ENCODE measurements at places on chromosomes 5 and 9.

GRCh38 chr5:59637884-59638580 lies 255.5 kb downstream of the PDE4D start:
- DNase-seq = no peak

DNA sequence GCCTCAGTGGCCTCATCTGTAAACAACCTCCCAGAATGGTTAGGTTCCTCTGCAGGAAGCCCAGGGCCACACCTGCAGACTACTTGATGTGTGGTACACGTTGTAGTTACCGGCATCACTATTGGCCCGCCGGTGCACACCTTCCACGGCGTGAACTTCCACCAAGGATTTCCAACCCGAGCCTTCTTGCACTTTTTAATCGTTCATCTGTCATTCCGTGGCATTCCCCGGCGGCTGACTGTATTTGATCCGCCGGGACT lies 5.3 kb upstream of the TRIM41 start:
- DNase-seq = peak; percentile 51

- DNase-seq = peak; percentile 21
Measured at GRCh38 chr5:10424124-10424731, 17.5 kb upstream of the ROPN1L start.

DNA sequence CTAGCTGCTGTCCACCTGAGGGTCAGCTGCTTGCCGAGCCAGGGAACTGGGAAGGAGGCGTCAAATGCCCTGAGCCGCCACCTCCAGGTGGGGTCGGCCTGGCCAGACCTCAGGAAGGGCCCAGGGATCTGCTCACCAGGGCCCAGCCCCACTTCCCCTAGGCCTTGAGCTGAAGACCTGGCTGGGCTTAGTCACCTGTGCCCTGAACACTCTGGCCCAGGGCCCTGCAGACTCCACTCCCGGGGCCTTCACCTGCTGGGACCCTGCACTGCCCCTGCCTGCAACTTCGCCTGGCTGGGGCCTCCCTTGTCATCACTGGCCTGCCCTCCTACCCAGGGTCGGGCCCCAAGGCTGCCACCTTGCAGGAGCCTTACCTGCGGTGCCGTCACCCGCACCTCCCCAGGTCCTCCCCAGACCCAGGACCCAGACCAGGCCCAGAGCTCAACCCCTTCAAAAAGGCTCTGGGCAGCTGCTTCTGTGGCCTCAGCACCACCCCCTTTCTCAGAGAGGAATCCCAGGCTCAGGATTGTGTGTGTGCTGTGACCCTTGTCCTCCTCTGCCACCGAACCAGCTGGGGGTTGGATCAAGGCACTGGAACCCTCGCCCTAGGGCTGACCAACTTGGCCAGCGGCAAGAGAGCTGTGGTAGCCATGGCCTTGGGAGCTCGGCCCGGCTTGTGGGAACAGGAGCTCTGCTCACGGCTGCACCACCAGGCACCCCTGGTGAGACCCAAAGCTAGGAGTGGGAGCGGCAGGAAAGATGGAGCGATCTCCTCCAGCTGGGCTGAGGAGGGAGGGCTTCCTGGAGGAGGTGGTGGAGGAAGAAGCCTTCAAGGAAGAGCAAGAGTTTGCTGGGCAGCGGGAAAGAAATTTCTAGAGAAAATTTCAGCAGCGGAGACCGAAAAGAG lies 1.2 kb upstream of the NELFB start:
- no peak for DNase-seq

GRCh38 chr5:159781626-159782157 lies 134.6 kb upstream of the ADRA1B start:
- no peak for DNase-seq

- DNase-seq = no peak
Measured at GRCh38 chr5:154816891-154817492, 33.4 kb downstream of the FAXDC2 start.

GRCh38 chr5:105392710-105393149 lies 1830.1 kb upstream of the NUDT12 start:
- DNase-seq = no peak

DNA sequence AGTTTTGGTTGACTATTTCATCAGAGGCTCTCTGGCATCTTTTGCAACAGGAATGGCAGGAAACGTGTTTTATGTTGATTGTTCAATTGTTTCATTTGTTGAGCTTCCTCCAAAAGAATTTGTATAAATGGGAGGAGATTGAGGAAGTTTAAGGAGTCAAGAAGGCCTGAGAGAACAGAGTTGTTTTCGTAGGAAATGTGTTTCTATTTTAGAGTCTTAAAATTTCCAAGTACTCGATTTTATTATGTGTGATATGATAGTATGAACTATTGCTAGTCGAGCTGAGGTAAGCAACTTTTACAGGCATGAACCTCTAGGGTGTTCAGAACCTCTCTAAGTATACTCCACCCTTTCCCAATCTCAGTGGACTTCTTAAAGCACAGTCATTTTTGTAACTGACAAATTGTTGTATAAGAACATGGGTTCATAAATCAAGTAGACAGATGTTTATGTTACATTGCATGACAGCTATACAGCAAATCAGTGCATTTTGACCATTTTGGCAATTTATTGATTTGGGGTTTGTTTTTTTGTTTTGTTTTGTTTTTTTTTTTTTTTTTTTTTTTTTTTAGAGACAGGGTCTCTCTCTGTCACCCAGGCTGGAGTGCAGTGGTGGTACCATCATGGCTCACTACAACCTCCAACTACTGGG lies 47.4 kb downstream of the POLK start:
- DNase-seq = no peak

DNA sequence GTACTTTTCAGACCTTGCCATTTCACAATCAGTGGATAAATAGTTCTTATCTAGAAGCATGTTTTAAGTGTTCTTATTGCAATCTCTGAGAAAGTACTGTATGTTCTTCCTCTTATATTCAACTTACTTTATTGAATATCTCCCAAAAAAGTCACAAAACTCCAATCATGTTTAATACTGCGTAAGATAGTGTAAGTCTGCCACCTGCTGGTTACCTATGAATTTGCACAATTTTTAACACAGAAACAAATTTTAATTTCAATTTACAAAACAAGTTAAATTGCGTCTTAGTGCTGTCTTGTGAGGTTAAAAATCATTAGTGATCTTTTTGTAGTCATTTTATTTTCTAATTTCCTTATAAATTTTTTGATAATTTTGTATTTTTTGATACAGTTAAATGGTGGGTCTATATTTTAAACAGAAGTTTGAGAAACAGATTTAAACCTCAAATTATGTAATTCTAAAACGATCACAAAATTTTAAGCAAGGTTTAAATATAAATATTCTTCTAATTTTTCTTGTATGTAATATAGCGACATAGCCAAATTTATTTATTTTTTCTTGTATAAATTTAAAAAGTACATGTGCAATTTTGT lies 115.8 kb downstream of the EMB start:
- DNase-seq = peak; percentile 43

- DNase-seq = no peak
Measured at GRCh38 chr9:137716694-137717287, 98.0 kb downstream of the EHMT1 start.

DNA sequence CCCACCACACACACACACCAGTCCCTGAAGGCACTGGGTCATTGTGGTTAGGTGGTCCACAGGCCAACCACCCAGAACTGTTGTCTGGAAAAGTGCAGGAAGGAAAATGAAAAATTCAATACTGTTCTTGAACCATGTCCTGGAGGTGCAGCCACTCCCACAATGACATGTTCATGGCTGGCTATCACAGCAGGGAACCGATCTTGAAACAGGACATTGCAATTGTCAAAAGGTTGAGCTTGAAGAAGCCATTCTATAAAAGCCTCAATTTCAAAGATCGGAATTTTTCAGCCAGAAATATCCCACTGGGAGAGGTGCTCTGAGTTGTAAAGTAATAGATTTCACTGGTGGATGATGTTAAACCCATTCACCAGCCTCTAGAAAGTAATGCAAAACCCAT lies 218.2 kb downstream of the GNA14 start:
- DNase-seq = no peak

DNA sequence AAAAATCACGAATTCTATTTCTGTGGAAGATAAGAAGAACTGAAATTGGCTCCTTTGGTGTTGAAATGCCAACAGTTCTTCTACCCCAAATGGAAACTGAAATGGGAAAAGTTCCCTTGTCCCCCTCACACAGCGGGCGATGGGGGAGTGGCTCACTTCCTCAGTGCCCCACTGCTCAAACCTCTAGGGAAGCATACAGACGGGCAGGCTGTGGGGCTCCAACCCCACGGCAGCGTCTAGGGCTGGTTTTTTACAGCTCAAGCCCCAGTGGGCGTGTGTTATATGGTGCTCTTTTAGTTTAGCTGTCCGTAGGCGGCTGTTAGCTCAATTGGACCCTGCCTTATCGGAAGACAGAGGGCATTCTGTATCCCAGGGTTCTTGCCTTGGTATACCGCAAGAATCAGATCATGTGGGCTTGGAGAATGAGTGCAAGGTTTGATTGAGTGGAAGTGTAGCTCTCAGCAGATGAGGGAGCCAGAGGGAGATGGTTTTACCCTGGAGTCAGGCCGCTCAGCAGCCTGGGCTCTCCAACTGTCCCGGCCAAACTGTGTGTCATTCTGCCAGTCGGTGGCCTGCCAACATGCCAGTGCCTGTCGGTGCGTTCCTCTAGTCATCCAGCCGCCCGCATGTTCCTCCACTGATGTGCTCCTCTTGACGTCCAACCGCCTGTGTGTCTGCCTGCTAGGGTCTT lies 166.3 kb upstream of the ZNF608 start:
- DNase-seq = no peak

- DNase-seq = no peak
Measured at GRCh38 chr9:79955300-79955699, 383.5 kb downstream of the TLE4 start.

DNA sequence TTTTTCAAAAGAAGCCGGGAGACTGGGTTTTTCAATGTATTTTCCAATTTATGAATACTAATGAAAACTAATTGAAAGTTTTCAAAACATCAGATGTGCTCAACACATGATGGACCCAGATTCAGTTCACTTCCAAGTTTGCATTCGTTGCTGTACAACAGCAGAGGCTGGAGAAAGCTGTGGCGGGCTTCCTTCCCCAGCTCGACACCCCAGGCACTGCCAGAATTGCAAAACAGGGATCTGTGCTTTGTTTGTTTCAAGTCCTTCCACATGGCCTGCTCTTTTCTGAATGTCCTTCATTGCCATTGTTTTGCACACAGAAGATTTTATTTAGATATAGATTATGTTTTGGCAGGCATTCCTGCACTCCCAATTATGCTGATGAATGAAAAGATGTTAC lies 30.3 kb upstream of the INSYN2B start:
- DNase-seq = no peak

GRCh38 chr5:79575996-79576395 lies 36.2 kb upstream of the TENT2 start:
- DNase-seq = no peak

GRCh38 chr9:98921732-98922131 lies 22.0 kb upstream of the COL15A1 start:
- DNase-seq = no peak

DNA sequence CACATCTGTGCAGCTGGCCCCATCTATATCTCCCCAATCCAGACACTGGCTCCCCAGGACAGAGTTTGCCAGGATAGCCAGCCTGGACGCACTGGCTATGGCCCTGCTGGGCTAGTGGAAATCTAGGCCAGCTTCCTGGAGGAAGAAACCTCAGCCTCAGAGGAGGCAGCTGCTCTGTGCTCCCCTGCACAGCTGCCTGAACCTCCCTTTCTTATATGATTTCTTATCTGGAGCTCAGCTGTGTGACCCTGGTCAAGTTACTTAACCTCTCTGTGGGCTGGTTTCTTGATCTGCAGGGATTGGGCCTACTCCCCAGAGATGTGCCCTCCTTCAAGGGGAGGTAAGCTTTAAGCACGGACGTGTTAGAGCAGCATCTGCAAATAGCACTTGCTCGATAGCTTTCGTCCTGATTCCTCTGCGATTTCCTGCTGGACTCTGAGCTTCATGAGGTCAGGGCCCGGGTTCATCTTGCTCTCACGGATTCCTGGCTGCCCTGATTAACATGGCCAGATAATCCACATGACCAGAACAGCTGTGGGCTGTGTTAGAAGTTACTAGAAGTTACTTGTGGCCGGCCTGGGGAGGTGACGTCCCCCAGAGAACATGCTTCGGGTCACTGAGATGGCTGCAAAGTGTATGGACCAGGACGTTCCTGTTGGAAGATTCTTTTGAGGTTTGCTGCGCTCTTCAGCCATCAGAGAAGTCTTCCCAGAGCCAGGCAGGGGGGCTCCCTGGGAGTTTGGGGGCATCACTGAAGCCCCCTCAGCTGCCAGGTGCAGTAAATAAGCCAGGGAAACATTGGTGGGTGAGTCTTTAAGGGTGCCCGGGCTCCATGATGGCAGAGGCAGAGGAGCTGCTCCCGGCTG lies 14.5 kb downstream of the C9orf50 start:
- no peak for DNase-seq

DNA sequence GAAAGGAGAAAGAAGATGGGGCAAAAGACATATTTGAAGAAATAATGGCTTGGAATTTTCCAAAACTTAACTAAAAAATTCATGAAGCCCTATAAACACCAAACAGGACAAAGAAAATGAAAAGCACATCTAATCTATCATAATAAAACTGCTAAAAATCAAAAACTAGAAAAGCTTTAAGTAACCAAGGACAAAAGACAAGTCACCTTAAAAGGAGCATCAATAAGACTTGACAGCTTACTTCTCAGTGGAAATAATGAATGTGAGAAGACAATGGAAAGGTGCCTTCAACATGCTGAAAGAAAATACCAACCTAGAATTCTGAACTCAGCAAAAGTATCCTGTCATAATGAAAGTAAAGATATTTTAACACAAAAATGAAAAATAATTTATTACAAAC lies 27.0 kb downstream of the GTF3C4 start:
- DNase-seq = no peak

GRCh38 chr5:36365896-36366295 lies 64.2 kb upstream of the RANBP3L start:
- no peak for DNase-seq

DNA sequence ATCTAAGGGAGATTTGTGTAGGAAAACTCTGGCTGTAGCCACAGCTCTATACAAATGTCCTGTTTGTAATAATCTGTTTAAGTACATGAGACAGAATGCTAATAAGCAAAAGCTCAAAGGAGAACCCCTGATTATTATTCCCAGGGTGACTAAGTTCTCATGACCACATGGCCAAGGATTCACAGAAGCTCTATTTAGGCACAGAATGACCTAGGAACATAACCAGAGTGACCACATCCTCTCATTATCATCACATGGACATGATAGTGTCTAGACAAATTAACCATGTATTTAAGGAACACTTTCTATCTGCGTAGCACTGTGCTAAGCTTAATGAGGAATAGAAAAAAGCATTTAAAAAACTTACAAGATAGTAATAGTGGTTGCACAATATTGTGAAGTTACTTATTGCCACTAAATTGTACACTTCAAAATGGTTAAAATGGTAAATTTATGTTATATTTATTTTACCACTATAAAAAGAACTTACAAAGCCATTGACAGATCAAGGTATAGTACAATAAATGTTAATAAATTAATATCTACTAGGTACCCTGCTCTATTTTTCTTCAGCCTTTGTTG lies 56.3 kb downstream of the STX17 start:
- DNase-seq = no peak

- no peak for DNase-seq
Measured at GRCh38 chr5:520850-521226, 3.4 kb downstream of the SLC9A3 start.
